Memory B cell (primary cell): ENCODE measurements at places on chromosomes 3 and 15.

GRCh38 chr3:72095521-72095920 is 310.6 kb upstream of the PROK2 start:
- DNase-seq = no peak

GRCh38 chr3:96814651-96815567 is 515 bp downstream of the EPHA6 start:
- DNase-seq = no peak

DNA sequence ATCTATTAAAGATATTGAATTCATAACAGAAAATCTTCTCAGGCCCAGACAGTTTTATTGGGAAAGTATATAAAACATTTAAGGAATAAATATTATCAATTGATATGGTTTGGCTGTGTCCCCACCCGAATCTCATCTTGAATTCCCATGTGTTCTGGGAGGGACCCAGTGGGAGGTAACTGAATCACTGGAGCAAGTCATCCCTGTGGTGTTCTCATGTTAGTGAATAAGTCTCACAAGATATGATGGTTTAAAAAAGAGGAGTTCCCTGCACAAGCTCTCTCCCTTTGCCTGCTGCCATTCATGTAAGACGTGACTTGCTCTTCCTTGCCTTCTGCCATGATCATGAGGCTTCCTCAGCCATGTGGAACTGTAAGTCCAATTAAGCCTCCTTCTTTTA is 160.5 kb downstream of the ANO10 start:
- DNase-seq = no peak

DNA sequence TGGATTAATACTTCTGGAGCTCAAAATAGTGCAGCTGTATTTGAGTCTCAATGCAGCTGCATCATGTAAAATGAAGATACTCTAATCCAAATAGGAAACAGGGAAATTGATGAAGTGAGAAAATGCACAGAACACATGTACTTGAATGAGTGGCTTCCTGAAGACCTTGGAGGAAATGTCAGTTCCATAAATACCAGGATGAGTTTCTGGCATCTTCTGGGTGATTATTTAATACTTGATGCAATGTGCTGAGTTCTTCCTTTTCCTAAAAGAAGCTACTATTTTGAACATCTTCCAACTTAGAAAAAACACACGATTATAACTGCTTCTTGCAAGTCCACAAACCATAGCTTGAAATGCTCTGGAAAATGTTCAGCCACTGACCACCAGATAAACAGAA is 162.8 kb downstream of the SLC9A9 start:
- DNase-seq = no peak

- no peak for DNase-seq
Measured at GRCh38 chr3:38151667-38152265, 13.3 kb downstream of the MYD88 start.

DNA sequence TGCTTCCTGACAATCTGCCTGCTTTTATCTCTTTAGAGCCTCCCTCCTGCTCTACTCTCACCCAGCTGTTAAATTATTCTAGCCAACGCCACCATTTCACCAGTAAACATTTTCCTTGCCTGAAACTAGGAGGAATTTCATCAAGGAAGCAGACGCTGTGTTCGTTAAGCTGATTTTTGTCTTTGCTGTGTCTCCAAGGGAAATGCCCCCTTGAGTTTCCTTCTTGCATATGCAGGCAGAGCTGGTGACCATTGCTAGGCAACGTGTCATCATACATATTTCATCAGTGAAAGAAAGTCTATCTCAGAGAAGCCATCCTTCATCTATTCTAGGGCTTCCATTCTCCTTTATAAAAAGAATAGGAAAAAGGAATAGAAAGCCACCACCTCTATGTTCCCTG is 87.0 kb upstream of the ST8SIA2 start:
- no peak for DNase-seq

DNA sequence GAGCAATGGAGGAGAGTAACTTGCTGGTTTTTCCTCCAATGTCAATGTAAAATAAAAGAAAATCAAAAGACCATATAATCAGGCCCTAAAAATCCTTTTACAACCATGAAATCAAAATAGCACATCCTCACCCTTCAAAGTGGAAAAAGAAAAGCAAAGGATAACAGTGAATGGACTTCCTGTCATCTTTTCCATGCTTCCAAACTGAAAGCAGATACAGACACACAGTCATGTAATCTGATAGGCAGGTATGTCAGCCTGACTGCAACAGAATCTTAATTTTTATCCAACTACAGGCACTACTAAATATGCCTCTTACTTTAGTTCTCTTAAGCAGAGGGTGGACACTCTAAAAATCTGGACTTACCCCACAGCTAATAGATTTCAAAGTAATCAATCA is 27.8 kb upstream of the IGDCC4 start:
- DNase-seq = no peak

- DNase-seq = no peak
Measured at GRCh38 chr3:22569570-22569969, 633.6 kb upstream of the UBE2E2 start.

DNA sequence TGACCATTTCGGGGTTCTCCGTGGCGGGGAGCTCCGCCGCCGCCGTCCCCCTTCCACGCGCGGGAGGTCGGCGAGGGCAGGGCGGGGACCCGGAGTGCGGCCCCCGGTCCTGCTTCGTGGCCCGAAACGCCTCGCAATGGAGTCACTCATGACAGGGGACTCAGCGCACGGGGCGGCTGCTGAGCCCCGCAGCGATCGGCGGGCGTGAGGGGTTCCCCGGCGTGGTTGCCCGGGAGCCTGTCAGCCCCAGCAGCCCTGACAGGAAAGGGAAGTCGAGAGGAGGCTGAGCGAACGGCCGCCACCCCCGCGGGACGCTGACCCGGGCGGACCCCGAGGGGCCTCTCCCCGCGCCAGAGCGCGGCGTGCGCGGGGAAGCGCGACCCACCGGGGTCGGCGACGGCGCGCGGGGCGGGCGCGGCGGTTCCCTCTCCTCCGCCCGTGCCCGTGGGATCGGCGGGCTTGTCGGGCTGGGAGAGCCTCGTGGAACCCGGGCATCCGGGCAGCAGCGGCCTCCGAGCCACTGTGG is 564 bp upstream of the PIGZ start:
- peak; percentile 48 for DNase-seq

GRCh38 chr3:58214484-58215316 is 3.9 kb upstream of the DNASE1L3 start:
- DNase-seq = peak; percentile 52

GRCh38 chr15:98421419-98422129 is 226.8 kb upstream of the IGF1R start:
- DNase-seq = peak; percentile 63

GRCh38 chr15:66515901-66516322 is 10.8 kb downstream of the ZWILCH start:
- DNase-seq = no peak

GRCh38 chr3:184305577-184305976 is 6.5 kb downstream of the PSMD2 start:
- DNase-seq = no peak

- DNase-seq = no peak
Measured at GRCh38 chr3:86634361-86634760, 356.6 kb downstream of the VGLL3 start.

GRCh38 chr3:143565951-143566350 is 282.3 kb downstream of the SLC9A9 start:
- no peak for DNase-seq

DNA sequence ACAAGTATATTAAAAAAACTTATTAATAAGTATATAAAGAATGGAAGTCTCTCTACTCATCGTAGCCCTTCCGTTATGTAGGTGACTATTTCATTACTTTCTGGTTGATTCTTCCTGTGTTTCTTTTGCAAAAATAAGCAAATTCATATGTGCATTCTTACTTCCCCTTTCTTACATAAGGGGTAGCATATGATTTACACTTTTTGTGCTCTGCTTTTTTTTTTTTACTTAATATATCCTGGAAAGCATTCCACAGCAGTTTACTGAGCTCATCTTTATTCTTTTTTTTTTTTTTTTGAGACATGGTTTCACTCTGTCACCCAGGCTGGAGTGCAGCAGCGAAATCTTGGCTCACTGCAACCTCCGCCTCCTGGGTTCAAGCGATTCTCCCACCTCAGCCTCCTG is 12.9 kb downstream of the SCAMP5 start:
- no peak for DNase-seq

- DNase-seq = no peak
Measured at GRCh38 chr15:89769366-89769765, 6.8 kb upstream of the MESP2 start.

DNA sequence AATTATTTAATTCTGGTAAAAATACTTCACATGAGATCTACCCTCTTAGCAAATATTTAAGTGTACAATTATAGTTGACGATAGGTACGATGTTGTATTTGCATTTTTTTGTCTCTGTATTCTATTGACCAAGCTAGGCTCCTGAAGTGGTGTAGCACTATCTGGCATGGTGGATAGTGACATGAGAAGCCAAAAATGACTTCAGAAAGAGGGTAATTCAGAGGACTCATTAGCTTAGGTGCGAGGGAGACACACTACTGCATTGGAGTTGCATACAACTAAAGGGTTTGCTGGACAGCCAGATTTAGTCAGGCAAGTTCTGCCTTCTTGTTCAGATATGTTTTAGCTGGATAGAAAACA is 50.6 kb downstream of the KBTBD8 start:
- no peak for DNase-seq

- DNase-seq = no peak
Measured at GRCh38 chr3:112085735-112086075, 484 bp upstream of the C3orf52 start.

DNA sequence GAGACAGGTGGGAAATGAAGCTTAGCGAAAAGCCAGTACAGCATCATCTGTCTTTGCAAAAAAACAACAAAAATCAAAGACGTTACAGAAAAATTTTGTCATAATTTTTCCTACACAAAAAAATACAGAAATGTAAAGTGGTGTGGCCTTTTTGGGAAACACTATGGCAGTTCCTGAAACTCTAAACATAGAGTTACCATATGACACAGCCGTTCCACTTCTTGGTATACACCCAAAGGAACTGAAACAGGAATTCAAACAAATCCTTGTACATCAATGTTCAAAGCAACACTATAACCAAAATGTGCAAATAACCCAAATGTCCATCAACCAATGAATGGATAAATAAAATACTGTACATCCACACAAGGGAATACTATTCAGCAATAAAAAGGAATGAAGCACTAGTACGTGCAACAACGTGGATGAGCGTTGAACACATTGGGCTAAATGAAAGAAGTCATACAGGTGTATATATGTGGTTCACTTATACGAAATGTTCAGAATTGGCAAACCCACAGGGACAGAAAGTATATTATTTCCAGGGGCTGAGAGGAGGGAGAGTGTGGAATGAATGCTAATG is 46.8 kb downstream of the GLB1 start:
- DNase-seq = no peak

DNA sequence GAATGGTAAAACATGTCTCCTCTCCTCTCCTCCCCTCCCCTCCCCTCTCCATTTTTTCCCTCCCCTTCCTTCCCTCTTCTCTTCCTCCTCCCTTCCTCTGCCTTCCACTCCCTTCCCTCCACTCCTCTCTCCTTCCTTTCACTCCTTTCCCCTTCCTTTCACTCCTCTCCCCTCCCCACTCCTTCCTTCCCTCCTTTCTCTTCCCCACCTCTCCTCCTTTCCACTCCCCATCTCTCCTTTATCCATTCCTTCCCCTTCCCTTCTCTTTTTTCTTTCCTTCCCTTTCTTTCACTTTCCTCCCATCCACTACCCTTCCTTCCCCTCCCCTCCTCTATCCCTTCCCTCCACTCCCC is 621.9 kb downstream of the AGBL1 start:
- no peak for DNase-seq

- no peak for DNase-seq
Measured at GRCh38 chr3:42351207-42351606, 59.2 kb downstream of the LYZL4 start.

GRCh38 chr3:11146773-11147660 is 7.3 kb upstream of the HRH1 start:
- DNase-seq = no peak

- no peak for DNase-seq
Measured at GRCh38 chr15:76994001-76994400, 925 bp upstream of the PSTPIP1 start.

- DNase-seq = no peak
Measured at GRCh38 chr15:39948817-39949216, 14.9 kb downstream of the EIF2AK4 start.

DNA sequence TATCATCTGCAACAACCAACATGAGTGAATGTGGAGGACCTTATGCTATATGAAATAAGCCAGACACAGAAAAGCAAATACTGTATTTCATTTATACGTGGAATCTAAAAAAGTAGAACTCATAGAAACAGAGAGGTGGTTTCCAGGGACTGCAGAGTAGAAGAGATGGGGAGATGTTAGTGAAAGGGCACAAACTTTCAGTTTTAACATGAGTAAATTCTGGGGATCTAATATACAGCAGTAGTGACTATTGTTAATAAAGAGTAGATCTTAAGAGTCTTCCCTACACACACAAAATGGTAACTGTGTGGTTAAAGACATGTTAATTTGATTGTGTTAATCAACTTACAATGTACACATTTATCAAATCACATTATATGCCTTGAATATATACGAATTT is 20.9 kb upstream of the MELTF start:
- DNase-seq = no peak

DNA sequence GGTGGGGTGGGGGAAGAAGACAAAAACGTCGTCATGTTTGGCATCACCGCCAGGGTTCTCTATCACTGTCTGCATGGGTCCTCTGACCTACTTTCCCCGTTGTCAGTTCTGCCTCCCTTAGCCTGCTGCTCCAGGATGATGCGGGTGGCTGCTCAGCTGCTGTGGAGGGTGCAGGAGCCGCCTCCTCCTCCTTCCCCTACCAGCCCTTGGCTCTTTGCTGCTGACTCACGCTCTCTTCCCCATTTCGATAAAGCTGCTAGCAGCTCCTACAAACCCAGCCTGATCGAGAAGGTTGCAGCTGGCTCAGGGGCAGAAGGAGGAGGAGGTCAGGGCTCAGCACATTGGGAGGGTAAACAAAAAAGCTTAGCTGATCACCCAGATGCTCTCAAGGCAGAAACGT is 49.5 kb upstream of the SEC13 start:
- no peak for DNase-seq

GRCh38 chr3:46416811-46417510 is 9.9 kb downstream of the CCRL2 start:
- no peak for DNase-seq

DNA sequence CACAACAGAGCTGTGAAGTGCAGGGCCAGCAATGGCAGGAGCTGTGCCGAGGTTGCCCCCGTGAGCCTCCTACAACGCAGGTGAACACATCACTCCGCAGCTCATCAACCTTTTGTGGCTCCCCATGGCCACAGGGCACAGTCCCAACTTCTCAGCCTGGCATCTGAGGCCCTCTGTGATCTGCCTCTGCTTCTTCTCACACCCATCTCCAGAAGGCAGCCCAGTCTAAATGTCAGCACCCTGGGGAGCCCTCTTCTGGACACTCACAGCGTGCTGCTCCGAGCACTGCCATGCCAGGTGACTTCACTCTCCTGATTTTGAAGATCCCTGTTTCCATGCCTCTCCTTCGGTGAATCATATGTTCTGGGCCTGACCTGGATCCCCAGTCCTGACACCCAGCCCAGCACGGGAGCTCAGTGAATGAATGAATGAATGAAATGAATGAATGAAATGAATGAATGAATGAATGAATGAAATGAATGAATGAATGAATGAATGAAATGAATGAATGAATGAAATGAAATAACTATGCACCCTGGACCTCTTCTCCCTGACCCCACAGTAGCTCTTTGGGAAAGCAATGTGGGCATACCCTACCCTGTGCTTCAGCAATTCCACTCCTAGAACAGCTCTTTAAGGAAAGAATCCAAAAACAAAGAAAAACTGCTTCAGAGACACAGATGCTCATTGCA is 17.9 kb upstream of the SKIC8 start:
- DNase-seq = no peak
